Sciatic nerve (tissue), 2 donors: ENCODE measurements at places on chromosomes 6 and 20. TPM values are rescaled to one million over a fixed set of nuclear protein-coding genes. Genes with fewer than 3 reads are reported as not detected.

DNA sequence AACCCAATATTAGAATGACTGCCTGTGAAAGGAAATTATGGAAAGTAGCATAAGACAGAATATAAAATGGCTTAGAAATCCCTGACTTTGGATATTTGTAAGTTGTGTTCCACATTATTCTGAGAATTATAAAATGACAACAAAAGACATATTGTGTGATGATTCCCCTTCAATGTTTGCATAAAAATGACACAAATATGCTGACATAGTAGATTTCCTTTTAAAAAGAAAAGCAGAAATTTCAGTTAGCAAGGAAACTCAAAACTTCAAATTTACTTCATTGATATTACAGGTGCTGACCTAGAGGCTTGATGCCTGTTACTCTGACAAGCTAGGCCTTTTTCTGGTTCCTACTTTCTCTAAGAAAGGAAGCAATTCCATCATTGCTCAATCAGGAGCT is 816.9 kb upstream of the HS3ST5 start:
- DNase-seq, result no peak

DNA sequence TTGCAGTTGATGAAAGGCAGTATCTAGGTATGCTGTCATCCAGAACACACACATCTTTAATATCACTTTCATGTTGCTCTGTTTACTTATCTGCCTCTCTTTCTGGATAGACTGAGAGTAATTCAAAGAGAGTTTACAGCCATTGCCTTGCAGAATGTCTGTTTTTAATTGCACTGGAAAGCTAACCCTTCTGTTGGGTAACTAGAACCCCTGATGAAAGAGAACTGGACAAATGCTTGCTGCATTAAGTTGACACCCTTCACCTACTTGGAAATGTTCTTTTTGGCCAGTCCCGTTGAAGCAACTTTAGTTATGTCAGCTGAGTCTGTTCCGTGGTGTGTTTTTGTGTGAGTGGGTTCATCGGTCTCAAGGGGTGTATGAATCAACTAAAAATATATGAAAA is 383.8 kb upstream of the CITED2 start:
- no peak for DNase-seq

Gene CST2
- not detected for total RNA-seq

Gene ZNF334
- total RNA-seq, result 9.0 TPM
